ENCODE measurements at places on chromosomes 5 and 9.

GRCh38 chr9:127801955-127802575, 617 bp upstream of the FPGS start:
- DNase-seq, result no peak

DNA sequence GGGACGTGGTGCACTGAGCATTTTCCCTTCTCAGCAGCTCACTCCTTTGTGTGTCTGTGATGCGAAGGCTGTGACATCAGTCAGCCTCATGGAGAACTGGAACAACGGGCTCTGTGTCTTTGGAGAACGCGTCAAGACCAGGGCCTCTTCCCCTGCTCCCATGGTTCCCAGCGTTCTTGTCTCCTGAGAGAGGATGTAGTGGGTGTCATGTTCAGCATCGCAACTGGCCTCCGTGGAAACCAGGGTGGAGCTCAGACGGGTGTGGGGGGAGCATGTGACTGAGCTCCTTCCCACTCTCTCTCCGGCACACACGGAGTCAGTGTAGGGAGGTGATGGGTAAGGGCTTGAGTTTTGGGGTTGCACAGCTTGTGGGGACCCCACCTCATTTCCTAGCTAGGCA, 59.7 kb downstream of the TENT4A start:
- DNase-seq, result no peak

DNA sequence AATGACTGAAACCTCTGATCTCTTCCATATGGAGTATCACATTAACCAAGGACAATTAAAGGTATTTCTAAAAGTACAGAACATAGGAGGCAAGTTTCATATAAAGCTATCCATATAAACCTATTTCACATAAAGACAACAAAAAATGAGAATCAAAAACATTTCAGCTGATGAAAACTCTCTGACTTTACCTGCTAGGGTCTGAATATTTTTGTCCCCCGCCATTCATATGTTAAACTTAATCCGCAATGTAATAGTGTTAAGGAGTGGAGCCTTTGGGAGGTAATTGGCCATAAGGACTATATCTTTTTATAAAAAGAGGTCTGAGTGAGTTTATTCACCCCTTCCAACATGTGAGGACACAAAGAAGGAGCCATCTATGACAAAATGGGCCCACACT, 788.5 kb downstream of the DTWD2 start:
- DNase-seq, result no peak

DNA sequence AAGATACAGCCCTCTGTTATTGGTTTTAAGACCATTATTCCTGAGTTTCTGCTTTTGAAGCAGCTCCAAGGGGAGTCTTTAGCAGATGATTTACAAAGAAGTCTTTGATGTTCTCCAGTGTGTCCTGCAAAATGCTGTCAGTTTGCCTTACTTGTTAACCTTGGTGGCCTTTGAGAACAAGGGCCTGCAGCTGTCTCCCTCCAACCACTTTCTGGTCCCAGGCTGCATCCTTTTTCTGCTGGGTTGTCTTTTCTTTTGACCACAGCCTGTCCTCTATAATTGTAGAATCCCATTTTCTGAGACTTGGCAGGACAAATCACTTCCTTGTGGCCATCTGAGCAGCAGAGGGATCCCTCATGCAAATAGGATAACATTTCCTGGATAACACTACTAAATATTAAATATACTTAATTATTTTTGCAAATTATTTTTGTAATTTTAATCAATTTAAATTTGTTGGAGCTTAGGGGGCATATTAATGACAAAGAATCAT, 281.4 kb downstream of the DMRT2 start:
- DNase-seq, result no peak

DNA sequence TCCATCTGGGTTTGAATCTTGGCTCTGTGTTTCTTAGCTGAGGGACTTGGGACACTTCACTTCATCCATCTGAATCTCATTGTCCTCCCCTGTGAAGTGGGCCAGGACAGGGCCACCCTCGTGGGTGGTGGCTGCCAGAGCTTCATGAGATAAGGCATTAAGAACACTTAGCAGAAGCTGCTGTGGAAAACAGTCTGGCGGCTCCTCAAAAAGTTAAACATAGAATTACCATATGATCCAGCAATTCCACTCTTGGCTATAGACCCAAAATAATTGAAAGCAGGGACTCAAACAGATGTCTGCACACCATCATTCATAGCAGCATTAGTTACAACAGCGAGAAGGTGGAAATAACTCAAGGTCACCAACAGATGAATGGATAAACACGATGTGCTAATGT, 42.4 kb upstream of the GGTA1 start:
- DNase-seq, result no peak

- no peak for DNase-seq
Observed at GRCh38 chr5:83475935-83476814, 4.6 kb downstream of the VCAN start.

DNA sequence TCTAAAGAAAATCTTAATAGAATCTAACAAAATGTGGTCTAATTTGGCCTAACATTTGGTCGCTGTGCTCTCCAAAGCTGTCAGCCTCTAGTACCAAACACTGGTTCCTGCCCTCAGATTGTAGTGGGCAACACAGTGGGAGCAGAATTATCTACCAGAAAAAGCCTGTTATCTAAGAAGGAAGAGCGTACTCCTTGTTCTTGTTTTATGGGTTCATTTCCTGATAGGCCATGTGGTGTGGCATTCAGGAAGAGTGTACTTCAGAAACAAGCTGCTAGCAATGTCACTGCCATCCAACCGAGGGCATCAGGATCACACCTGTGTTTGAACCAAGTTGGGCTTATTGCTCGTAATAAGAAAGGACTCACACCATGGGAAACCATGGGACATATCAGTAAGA, 487.9 kb upstream of the DAP start:
- no peak for DNase-seq

DNA sequence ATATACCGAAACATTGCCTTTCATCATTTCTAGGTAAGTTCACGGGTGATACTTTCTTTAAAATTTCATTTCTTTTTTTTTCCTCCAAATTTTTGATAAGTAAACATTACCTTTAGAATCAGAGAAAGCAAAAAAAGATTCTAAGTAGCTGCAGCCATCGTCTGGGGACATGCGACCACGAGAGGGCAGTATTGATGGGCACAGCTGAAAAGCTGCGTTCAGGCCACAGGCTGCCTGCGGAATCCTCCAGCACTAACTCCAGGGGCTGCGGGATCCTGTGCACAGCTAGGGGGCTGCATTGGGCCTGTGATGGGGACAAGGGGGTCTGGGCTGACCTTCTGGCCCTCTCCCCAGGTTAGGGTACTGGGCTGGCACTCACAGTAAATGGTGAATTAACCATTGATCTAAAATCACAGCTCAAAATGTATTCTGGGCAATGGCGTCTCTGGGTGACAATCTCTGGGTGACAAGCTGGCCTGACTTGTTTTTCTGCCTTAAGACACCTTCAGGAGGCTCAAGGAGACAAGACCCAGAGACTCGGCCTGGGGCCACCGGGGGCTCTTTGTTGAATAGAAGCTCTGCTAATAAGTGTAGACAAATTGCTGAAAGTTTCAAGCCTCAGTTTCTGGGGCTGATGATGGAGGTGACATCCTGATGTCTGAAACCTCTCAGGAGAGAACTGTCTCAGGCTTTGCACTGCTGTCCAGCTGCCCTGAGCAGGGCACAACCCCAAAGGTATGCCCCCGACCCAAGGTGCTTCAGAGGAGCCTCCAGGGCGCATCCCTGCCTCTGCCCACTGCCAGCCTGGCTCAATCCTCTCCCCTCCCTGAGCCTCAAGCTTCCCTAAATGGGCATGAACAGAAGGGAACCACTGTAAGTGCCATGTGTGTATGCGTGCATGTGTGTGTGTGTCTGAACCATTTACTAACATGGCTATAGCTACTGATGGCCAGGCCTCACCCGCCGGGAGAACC, 44.3 kb upstream of the SARDH start:
- peak; percentile 78 for DNase-seq

GRCh38 chr9:127912296-127912695, 4.5 kb downstream of the ST6GALNAC4 start:
- DNase-seq, result no peak

GRCh38 chr9:72978744-72979143, 25.9 kb upstream of the ALDH1A1 start:
- DNase-seq, result peak; percentile 35

DNA sequence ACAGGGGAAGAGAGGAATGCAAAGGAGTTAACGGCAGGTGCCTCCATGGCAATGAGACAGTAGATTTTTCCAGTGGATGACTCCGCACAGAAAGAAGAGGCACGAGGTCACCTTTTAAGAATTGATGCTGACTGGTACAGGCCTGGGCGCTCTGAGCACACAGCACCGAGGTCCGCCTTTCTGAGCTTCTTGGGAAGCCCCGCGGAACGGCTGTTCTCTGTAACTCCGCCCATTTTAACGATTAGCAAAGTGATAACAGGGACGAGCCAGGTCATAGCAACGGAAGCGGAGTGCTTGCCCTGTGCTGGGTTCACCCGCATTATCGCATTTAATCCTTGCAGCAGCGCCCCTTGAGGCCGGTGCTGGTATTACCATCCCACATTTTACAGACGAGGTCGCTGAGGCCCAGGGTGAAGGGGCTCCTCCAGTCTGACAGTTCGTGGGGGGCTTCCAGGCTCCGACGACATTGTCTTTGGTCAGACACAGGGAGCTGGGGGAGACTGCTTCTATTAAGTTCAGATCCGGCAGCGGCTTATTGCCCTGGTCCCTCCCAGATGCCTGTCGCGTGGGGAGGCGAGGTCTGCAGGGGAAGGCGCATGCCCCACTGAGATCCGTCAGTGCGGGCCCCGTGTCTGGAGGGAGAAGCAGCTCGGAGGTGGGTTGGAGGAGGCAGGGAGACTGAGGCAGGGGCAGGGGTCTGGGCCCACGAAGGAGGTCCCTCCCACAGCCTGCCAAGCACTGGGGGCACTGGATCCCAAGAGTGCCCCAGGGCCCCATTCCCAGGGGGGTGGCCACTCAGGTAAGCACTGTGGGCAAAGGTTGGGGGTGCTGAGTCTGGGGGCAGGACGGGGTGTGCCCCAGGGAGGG, 22.3 kb upstream of the HMCN2 start:
- DNase-seq, result peak; percentile 34

- DNase-seq, result no peak
Observed at GRCh38 chr5:79297661-79298060, 61.7 kb downstream of the JMY start.

DNA sequence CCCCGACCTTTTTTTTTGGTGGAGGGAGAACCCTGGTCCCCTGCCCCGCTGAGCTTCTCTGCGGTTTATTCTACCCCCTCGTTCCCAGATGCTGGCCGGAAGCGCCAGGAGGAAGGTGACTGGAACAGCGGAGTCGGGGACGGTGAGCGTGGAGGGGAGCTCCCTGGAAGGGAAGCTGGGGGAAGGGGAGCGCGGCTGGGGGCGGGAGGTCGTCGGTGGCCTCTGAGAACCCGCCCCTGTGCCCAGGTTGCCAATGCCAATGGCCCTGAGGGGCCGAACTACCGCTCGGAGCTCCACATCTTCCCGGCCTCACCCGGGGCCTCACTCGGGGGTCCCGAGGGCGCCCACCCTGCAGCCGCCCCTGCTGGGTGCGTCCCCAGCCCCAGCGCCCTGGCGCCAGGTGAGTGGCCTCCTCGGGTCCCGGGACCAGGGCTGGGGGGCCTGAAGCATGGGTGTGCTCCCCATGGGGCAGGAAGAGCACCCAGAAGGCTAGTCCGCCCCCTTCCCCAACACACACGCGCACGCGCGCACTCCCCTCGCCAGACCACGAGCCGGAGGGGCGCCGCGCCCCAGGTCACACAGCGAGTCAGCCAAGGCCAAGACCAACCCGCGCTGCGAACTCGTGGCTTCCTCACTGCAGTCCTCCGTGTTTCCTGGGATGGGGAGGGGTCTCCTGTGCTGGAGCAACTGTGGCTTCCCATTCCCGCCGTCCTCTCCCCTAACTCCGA, 10.6 kb downstream of the MYOZ3 start:
- no peak for DNase-seq

DNA sequence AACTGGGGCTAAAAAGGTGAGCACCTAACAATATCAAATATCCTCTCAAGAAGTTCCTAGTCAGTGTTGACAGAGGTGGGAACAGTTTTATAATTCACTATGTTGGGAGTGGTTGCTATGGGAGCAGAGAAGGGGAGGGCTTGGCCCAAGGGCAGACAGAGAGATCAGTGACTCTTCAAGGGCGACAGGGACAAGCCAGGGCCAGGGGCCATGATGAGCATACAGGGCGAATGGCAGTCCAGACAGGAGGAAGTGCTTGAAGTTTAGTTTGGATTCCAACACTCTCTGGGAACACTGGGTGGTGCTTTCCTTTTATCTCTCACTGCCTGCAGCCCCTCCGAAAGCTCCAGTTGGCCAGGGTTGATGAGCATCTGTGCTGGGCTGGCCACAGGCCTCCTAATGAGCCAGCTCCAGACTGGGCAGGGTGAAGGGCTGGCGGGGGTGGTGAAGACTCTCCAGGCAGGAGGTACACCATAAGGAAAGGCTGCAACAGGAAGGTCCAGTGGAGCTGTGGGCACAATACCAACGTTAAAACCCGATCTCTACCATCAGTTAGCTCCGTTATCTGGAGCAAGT, 111.3 kb downstream of the TMEM174 start:
- DNase-seq, result no peak

- DNase-seq, result no peak
Observed at GRCh38 chr5:68445257-68446069, 229.9 kb downstream of the PIK3R1 start.

DNA sequence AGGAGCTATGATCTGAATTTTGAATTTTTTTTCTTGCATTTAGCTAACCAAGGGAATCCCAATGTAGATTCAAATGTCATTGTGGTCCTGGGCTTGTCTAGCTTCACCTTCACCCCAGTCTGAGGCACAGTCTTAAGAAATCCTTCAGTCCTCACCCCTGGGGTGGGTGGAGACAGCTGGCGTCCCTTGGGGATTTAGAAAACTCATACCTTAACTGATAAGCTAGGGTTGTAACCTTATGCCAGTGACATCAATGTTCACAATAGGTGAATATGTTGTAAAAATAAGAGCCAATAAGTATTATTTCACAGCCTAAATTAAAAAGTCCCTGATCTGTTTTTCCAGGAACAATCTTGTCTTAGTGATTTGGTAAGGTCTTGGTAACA, 4.6 kb downstream of the ISOC1 start:
- no peak for DNase-seq

DNA sequence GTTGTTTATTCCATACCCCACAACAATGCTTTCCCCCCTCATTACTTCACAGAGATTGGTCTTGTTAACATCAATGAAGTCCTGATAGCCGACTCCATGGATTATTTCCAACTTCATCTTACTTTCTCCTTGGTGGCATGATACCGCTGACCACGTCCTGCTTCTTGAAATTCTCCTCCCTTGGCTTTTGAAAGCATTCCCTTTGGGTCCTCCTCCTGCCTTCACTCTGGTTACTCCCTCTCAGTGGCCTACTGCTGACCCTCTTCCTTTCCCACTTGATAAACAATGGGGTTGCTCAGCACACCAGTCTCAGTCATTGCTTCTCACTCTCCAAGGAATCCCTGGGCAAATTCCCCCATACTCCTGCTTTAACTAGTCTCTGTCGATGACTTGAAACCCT, 283.9 kb downstream of the SEC61B start:
- DNase-seq, result no peak

GRCh38 chr9:19102181-19102630, 498 bp downstream of the HAUS6 start:
- no peak for DNase-seq

- DNase-seq, result no peak
Observed at GRCh38 chr5:67537439-67538148, 341.0 kb upstream of the CD180 start.

- no peak for DNase-seq
Observed at GRCh38 chr5:65010841-65011240, 242.1 kb downstream of the CWC27 start.

GRCh38 chr9:1882711-1883403, 132.3 kb upstream of the SMARCA2 start:
- DNase-seq, result no peak

All from prostate gland (tissue), 2 donors.